ENCODE measurements at places on chromosomes 5 and 9.

DNA sequence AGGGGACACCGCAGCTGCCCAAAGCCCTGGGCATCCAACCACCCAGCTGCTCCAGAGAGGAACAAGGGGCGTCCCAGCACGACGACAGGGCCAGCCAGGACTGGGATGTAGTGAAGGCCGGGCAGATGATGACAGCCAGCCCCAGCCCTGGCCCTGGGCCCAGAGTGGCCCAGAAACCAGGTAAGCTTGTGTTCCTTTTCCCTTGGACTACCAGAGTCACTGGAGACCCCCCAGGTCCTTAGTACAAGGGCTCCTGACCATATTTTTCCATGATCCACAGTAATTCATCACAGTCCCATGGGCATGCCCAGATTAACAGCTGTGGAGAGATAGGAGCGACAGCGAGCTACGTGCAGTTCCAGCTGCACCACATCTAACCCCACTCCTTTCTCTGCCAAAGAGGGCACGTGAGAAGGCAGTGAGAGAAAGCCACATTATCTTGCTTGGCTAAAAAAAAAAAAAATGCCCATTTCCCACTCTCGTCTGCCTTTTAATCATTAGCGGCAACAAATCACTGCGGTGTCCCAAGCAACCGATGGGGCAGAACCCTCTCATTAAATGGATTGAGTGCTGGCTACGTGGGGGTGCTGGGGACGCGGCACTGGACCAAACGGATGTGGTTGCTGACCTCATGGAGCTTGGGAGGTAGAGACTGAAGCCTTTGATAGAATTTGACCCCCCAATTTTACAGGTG, 21.7 kb upstream of the SYNPO start:
- no peak for DNase-seq

- DNase-seq: no peak
These were observed 290.1 kb downstream of the ADAMTS6 start for GRCh38 chr5:65191554-65192135.

- DNase-seq: no peak
These were observed 47.2 kb downstream of the RFX3 start for GRCh38 chr9:3478549-3478953.

DNA sequence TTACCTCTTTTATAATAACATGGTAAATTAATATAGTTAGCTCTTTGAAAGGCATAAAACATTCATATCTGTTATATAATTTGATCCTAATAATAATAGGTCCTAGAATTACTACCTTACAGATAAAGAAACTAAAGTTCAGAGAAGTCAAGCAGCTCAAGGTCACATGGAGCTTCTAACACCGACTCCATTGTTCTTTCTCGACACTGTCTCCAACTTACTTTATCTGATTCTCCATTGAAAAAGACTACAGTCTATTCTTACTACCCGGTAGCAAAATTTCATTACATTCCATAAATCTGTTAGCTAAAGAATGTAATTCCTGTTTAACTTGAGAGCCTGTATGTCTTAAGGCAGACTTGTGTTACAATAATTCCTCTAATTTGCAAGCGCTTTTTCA, 96.3 kb upstream of the TMEM161B start:
- no peak for DNase-seq

GRCh38 chr5:119358901-119359603, 3.2 kb downstream of the TNFAIP8 start:
- DNase-seq: no peak

DNA sequence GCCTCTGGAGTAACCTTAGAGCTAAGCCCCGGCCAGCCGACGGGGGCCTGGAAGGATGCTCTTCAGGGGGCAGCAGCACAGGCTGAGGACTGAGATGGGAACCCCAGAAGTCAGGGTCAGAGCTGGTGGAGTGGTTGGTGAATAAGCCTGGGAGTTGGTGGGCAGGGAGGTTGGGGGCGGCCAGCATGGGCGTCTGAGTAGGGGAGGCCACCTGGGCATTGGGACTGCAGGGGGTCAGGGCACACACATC, 14.4 kb downstream of the NINJ1 start:
- no peak for DNase-seq

GRCh38 chr5:150590979-150591695, 49.3 kb upstream of the SYNPO start:
- no peak for DNase-seq

- DNase-seq: no peak
These were observed 40.2 kb upstream of the AGXT2 start for GRCh38 chr5:35087991-35088390.

GRCh38 chr9:31556667-31557463, 827.6 kb upstream of the ACO1 start:
- DNase-seq: no peak
